ENCODE measurements at places on chromosomes 11 and 22.

- no peak for DNase-seq
Measured at GRCh38 chr11:128305588-128305987, 281.8 kb downstream of the ETS1 start.

GRCh38 chr22:30685178-30685577 is 9.5 kb upstream of the OSBP2 start:
- no peak for DNase-seq

DNA sequence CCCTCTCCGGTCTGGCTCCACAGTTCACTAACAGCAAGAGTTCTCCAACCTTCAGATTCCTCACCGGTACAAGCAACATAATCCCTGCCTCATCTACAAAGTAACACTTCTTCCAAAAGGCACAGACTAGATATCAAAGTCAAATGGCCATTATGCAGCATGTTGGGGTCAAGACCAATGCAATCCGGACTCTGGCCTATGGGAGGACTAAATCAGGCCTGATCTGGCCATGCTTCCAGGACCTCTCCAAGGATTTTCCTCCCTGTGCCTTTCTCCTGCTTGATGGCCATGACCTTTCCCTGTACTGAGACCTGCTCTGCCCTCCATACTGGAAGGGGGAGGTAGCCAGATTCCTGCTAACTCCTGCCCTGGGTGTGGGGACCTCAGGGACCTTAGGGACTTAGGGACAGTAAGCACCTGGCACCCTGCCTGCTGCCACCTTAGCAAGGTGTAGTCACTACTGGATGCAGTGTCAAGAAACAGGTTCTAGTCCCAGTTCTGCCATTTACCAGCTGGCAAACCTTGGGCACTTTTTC is 6.7 kb downstream of the TBC1D10A start:
- DNase-seq, result no peak

DNA sequence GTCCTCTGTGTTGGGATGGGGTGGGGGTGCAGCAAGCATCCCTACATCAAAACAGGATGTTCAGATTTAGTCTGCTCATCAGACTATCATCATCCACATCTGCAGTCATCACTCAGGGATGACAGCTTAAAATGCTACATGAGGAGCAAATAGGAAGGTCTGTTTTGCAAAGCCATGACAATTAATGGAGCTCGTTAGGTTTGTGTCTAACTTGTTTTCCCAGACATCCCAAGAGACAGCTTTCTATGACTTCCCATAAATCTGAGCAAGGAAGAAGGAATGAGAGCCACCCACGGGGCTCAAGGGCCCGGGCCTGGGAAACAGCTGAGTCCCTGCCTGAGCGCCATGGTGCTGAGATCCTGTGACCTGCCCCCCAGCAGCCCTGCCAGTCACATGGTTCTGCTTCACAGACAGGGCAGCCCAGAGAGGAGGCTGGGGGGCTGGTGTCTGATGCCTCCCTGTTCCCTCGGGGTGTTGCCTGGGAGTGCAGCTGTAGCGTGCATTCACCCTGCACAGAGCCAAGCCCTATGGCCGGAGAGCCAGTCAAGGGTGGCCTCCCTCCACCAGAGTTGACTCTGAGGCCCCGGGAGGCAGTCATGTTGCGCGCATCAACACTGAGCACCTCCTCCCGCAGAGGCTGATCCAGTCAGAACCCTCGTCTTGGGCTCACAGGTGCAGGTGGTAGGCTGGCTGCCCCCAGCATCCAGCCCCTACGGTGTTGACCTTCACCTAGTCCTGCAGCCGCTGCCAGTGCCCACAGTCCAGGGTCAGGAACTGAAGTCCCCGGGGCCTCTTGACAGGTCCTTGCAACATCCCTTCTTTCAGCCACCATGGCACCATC is 12.1 kb downstream of the DERL3 start:
- DNase-seq, result no peak

- no peak for DNase-seq
Measured at GRCh38 chr11:3796801-3797328, 489 bp downstream of the NUP98 start.

GRCh38 chr11:74694136-74694930 is 36.9 kb downstream of the CHRDL2 start:
- DNase-seq, result no peak

DNA sequence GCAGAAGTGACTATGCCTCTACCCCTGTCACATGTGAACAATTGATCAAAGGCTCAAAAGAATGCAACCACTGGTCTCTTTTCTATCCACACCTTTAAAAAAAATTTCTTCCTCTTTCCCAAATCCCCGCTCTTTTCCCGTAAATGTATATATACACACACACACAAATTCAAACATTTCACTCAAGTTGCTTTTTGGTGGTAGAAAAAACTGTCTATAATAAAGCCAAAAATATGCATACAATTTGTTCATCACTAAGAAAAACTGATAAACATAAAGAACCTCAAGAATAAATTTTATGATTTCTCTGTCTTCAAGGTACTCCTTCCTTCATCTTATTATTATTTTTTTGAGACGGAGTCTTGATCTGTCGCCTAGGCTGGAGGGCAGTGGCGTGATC is 5.6 kb downstream of the SMC1B start:
- no peak for DNase-seq

DNA sequence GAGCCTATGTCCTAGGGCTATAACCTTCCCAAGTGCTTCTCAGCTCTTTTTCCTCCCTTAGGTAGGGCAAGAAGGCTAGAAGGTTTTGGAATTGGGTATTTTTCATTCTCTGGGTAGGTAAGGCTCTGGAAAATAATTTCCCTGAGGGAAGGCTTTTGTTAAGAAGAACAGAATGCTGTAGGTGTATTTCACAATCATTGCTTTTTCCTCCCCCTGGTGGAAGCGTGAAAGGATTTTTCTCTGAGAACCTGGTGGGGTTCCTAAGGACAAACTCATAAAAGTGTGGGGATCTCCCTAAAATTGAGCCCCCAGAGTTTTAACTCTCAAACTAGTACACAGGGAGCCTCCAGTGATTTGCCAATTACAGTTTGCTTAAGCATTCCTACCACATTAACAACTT is 41.1 kb upstream of the NARS2 start:
- DNase-seq, result no peak

DNA sequence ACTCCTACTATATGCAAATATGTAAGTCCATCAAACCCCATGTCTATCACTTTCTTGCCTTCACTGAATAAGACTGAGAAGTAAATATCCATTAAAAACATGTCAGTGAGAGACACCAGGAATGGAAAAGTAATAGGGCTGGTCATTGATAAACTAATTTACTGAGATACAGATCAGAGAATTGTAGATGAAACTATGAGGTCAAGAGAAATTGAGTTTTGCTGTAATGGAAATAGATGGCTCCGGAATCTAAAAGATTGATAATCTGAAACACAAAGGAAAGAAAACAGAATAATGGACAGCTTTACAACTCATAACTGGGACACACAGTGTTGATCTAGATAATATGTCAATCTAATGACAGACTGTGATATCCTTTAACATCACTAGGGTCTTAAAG is 1018.3 kb upstream of the RAG2 start:
- DNase-seq, result no peak

DNA sequence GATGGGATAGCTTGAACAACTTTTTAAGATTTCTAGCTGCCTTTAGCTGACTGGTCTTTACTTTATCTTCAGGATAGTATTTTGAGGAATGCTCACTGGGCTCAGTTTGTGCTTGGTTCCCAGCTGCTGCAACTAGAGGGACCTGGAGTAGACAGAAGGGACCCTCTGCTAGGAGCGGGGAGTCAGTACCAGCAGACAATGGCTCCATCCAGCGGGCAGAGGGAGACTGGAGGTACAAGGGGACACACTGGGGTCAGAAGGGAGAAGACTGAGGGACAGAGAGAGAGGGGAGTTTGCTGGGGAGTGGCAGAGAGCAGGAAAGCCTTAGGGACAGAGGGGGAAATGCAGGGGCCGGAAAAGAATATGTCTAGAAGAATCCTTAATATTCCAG is 22.0 kb upstream of the ACER3 start:
- peak; percentile 33 for DNase-seq

- no peak for DNase-seq
Measured at GRCh38 chr11:90775567-90776165, 552.8 kb upstream of the CHORDC1 start.

- DNase-seq, result no peak
Measured at GRCh38 chr11:101470881-101471520, 112.8 kb downstream of the TRPC6 start.

DNA sequence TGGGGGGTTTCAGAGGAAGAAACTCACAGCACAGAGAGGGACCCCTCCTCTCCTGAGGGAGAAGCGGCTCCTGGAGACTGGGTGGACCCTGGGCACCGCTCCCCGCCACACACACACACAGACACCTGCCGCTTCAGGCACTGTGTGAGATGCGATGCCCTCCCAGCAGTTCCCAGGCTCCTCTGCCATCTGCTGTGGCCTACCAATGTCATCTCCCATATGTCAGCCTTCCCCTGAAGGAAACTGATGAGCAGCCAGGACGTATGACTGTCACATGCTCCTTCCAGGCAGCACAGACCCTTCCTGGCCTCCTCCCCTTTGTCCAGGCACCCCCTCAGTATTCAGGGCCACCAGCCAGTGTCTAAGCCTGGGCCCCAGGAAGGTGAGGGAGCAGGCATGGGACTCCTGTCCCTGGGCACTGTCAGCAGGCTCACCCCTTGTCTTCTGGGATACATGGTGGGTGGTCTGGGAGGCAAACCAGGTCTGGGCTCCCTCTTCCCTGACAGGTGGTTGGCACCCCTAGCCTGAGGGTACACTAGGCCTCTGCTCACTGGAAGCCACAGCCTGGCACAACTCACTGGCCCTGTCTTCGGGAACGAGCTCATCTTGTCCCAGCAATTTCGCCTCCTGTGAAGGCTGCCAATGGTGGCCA is 11.8 kb upstream of the BCR start:
- DNase-seq, result no peak

- no peak for DNase-seq
Measured at GRCh38 chr11:73399636-73400035, 23.4 kb downstream of the RELT start.
